Hindlimb muscle (tissue), 1 donor: ENCODE measurements at places on chromosomes 1 and 21. TPM values are rescaled to one million over a fixed set of nuclear protein-coding genes. Genes with fewer than 3 reads are reported as not detected.

- DNase-seq: no peak
Measured at GRCh38 chr1:165371588-165372225, 15.2 kb upstream of the LMX1A start.

DNA sequence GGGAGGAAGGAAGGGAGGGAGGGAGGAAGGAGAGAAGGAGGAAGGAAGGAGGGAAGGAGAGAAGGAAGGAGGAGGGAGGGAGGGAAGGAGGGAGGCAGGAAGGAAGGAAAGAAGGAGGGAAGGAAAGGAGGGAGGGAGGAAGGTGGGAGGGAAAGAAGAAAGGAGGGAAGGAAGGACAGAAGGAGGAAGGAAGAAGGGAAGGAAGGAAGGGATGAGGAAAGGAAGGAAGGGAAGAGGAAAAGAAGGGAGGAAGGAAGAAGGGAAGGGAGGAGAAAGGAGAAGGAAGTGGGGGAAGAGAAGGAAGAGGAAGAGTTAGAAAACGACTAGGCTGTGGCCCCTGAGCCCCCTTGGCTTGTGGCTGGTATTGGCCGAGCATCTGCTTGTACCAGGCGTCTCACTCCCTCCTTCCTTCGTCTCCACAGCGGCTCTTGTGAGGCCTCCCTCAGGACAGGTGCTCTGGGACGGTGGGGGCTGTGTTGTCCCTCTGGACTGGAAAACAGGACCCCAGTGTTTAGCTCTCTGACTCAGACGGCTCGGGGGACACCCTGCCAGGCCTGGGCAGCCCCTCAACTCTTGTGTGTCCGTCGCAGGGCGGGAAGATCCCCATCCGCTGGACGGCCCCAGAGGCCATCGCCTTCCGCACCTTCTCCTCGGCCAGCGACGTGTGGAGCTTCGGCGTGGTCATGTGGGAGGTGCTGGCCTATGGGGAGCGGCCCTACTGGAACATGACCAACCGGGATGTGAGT lies 36.2 kb upstream of the C1QA start:
- no peak for DNase-seq

- no peak for DNase-seq
Measured at GRCh38 chr1:237672748-237673147, 218.0 kb downstream of the ZP4 start.

GRCh38 chr1:18819986-18820790 lies 39.3 kb downstream of the TAS1R2 start:
- no peak for DNase-seq

DNA sequence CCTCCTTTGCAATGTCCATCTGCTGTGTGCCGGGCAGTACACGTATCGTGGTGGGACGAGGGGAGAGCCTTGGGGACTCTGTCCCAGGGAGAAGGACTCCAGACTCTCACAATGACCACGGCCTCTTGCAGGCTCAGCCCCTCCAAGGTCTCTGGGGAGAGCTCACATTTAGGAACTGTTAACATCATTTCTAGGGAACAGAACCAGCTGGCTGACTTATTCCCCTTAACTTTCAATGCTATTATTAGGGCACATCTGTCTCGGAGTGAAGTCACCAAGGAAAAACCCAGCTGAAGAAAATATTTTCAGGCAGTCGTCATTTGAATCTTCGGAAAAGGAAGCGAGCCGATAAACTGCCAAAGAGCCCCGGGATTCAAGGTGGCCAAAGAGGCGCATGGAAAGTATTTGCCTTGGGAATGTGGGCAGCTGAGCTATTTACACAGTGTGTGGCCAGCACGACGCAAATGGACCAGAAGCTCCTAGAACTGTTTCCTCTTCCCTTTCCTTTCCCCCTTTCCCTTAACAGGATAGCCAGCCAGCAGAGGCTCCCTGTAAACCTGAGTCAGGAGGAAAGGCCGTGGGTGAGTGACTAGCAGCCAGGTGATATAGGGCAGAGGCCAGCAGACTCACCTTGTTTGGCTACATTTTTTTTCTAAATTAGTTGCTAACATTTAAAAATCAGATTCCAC lies 74.5 kb downstream of the ITPKB start:
- DNase-seq: peak; percentile 94

- no peak for DNase-seq
Measured at GRCh38 chr1:226737819-226738420, 1.2 kb downstream of the ITPKB start.

- DNase-seq: no peak
Measured at GRCh38 chr1:45079533-45079932, 67.5 kb downstream of the UROD start.

- DNase-seq: no peak
Measured at GRCh38 chr1:80629304-80629837, 1171.4 kb upstream of the ADGRL2 start.

- DNase-seq: peak; percentile 54
Measured at GRCh38 chr1:177945943-177946650, 23.8 kb downstream of the SEC16B start.

DNA sequence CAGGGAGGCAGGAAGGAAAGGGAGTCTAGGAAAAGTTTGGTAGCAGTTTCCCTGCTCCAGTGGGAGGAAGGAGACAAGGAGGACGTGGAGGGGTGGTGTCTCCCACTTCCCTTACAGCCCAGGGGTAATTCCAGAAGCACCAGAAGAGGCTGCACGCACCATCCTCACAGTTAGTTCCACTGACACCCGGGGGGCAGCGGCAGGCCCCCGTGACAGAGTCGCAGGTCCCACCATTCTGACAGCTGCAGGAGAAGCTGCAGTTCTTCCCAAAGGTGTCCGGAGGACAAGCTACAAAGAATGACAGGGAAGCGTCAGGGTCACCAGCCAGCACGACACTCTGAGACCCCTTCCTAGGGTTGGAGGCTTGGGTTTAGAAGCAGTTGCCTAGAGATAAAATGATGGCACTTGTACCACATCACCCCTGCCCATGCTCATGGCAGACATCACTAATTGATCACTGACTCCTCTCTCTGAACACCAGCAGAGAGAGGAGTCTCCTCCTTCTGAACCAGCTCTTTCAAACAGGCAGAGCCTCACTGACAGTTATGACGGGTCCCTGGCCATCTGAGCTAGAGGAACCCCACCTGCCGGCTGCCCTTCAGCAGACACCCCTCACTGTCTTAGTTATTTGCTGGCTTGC lies 53.3 kb downstream of the ARHGEF16 start:
- no peak for DNase-seq

- peak; percentile 96 for DNase-seq
Measured at GRCh38 chr1:112619518-112620376, at the start of gene CAPZA1. CAPZA1 (plus strand) TSS chr1:112619832; CDS start chr1:112619845, 13 bp downstream.

DNA sequence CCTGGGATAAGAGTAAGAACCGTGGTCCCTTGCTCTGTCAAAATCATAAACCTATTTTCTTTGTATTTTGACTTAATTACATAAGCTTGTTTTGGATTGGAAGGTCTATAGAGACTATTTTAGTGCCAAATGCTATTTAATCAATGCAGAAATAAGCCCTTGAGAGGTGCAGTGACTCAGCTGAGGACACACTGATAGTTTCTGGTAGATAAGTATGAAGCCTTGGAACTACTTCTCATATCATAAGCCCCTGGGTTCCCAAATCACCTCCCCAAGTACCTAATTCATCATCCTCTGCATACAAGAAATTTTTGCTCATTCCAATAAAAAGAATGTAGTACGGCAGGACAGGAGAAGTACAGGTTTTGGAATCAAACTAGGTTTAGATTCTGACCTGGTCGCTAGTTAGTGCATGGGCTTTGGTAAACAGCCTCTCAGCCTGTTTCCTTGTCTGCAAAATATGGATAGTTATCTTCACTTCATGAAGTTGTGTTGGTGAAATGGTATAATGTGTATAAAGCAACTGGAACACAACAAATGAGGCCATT lies 3.3 kb upstream of the CD55 start:
- DNase-seq: no peak

DNA sequence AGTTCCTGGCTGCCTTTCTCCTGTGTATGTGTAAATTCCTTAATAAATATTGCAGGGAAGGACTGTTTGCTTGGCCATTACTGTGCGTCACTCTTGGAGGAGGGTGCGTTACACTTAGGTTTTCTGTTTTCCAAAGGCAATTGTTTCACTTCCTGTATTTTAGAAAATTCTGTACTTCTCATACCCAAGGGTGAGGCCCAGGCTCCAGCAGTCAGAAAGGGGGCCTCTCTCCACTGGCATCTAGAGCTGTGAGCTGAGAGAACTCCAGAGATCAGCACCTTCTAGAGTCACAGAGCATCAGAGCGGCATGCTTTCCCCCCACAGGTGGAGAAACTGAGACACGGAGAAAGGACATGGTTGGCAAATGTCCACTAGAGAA lies 27.0 kb upstream of the ZFP69B start:
- DNase-seq: no peak

DNA sequence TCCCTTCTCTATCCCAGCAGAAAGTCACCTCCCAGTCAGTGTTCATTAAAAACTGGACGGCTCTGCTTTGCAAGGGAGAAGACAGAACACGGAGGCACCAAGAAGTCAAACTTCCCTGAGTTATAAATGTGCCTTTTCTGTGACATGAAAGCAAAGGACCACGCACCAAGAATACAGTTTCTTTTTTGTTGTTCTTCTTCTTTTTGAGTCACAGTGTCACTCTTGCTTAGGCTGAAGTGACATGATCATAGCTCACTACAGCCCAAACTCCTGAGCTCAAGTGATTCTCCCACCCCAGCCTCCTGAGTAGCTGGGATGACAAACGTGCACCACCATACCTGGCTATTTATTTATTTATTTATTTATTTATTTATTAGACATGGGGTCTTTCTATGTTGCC lies 22.7 kb downstream of the GLUL start:
- no peak for DNase-seq

DNA sequence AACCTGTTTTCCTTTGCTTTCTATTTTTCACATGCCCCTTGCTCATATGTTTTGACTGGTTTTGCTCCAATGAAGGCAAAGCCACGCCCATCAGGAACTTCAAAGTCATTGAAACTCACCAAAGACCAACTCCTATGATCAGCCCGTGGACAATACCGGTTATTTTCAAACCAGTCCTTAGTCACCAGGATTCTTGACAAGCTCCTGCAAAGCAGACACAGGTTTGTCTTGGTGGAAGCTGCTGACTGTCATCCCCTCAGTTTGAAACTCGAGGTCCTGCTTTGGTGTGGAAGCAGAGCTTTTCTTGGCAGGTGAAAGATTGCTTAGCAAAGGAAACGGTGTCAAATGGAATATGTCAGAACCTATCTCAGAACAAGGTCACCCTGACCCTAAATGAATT lies 384.7 kb upstream of the CXADR start:
- DNase-seq: no peak

- DNase-seq: no peak
Measured at GRCh38 chr1:154772606-154773506, 97.2 kb downstream of the KCNN3 start.

DNA sequence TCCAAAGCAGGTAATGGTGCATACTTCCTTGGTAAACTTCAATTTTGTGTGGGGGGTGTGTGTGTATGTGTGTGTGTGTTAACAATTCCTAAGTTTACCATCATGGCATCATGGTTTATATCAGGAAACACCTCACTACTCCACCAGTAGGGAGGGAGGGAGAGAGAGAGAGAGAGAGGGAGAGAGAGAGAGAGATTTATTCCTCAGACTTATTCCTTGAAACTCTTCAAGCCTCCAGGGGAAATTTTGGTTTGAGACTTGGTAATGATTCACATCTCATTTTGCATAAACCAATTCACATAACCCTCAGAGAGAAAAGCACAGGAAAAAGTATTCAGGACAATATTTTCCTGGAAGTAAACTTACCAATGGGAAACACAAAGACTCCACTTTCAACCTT lies 115.0 kb downstream of the TTLL7 start:
- no peak for DNase-seq

GRCh38 chr1:183199304-183199703 lies 13.2 kb downstream of the LAMC2 start:
- DNase-seq: no peak

The VASH2 gene
- 34.8 TPM for polyA plus RNA-seq

The CRYBG2 gene
- polyA plus RNA-seq: 0.40 TPM

The NSUN4 gene
- polyA plus RNA-seq: 16.3 TPM

The PTGFR gene
- 44.3 TPM for polyA plus RNA-seq

The FAM177B gene
- 0.41 TPM for polyA plus RNA-seq

The PALMD gene
- 106 TPM for polyA plus RNA-seq

The DNASE2B gene
- polyA plus RNA-seq: 0.17 TPM

The TLR5 gene
- polyA plus RNA-seq: 5.9 TPM

The RNF186 gene
- not detected for polyA plus RNA-seq

The CC2D1B gene
- polyA plus RNA-seq: 21.3 TPM

The ZNF692 gene
- polyA plus RNA-seq: 32.9 TPM
